ENCODE measurements at places on chromosomes 16 and 17. TPM values are rescaled to one million over a fixed set of nuclear protein-coding genes. Genes with fewer than 3 reads are reported as not detected.

- no peak overlapping the region for H3K4me3 ChIP-seq
- H3K4me1 ChIP-seq = no peaks in the 10 kb centered on the region
- no peaks in the 10 kb centered on the region for H3K36me3 ChIP-seq
- H3K27me3 ChIP-seq = no peaks in the 10 kb centered on the region
- DNase-seq = no peak
These were observed 8.0 kb upstream of the XYLT2 start for GRCh38 chr17:50337956-50338355.

DNA sequence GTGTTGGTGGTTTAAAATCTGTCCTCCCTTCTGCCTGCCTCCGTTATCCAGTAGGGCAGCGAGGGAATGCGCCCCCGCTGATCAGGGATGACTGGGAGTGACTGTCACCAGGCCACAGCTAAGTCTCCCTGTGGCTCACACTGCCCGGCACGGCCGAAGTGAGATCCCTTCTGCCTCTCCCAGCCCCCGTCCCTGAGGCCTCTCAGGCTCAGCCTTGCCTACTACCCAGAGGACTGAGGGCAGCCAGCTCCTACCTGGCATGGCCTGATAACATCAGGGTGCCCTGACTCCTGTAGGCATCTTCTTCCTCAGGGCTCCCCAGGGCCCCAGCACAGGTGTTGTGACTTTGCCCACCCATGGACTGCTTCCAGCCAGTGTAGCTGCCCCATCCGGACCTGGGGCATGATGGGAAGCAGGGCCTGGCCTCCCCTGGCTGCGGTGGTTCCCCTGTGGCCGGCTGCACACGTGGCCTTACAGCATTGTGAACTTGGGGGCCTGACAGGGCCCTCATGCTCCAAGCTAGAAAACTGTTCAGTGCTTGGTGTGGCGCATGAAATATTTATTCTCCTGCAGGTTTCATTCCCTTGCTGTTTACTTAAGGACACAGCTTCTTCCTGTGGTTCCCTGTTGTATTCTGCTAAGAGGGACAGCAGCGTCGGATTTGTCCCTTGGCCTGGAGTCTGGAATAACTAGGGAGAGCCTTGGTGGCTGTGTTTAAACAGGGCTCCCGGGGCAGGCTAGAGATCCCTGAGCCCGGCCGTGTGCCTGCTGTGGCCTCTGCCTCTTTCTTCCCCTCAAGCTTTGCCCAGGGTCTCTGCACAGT lies 30.0 kb downstream of the GINS2 start:
- no peak overlapping the region for H3K27ac ChIP-seq
- DNase-seq = no peak
- H3K27me3 ChIP-seq = no peaks in the 10 kb centered on the region
- peaks cover 98% of the 10 kb centered on the region for H3K36me3 ChIP-seq
- peaks cover 2% of the 10 kb centered on the region for H3K4me1 ChIP-seq
- no peak overlapping the region for H3K4me3 ChIP-seq

DNA sequence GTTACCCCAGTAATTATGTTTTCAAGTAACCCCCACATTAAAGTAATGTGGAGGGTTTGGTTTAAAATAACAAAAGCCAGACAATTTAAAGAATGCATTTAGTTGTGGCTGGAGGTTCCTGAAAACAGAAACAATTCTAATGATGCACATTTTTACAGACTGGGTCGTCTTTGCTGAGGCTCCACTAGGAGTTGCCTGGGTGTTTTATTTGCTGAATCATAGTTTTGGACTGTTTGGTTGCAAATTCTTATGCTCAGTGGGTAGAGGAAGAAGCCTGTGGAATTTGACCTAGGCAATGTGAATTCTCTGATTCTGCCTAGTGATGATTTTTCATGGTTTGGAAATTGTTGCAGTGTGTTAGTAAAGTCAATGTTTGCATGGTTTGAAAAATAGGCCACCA lies 16.3 kb downstream of the SHISA9 start:
- no peak overlapping the region for H3K4me3 ChIP-seq
- H3K27me3 ChIP-seq = no peaks in the 10 kb centered on the region
- no peak for DNase-seq

DNA sequence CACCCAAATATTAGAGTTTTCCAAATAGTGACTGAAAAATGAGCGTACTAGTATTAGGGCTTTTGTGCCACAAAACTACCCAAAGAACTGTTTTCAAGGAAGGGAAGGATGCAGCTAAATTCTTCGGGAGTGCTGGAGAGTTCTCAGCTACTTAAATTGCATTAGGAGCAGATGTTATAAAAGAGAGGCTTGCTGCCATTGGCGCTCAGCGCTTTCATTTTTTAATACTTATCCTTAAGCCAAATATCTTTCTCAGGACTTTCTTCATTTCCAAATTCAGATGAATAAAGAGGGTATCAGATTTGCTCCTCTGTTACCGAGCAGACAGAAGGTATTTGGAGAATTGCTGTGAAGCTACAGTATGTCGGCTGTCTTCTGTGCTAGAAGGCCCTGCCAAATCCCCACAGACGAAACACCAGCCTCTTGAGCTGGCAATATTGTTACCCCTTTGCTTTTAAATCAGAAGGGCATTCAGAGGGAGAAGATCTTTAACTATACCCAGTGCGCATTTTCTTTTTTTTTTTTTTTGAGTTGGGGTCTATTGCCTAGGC lies 47.2 kb upstream of the CLEC18A start:
- no peak overlapping the region for H3K27ac ChIP-seq
- no peak for DNase-seq
- H3K36me3 ChIP-seq = peaks cover 6% of the 10 kb centered on the region
- H3K4me1 ChIP-seq = no peaks in the 10 kb centered on the region
- H3K4me3 ChIP-seq = no peak overlapping the region
- no peaks in the 10 kb centered on the region for H3K27me3 ChIP-seq

DNA sequence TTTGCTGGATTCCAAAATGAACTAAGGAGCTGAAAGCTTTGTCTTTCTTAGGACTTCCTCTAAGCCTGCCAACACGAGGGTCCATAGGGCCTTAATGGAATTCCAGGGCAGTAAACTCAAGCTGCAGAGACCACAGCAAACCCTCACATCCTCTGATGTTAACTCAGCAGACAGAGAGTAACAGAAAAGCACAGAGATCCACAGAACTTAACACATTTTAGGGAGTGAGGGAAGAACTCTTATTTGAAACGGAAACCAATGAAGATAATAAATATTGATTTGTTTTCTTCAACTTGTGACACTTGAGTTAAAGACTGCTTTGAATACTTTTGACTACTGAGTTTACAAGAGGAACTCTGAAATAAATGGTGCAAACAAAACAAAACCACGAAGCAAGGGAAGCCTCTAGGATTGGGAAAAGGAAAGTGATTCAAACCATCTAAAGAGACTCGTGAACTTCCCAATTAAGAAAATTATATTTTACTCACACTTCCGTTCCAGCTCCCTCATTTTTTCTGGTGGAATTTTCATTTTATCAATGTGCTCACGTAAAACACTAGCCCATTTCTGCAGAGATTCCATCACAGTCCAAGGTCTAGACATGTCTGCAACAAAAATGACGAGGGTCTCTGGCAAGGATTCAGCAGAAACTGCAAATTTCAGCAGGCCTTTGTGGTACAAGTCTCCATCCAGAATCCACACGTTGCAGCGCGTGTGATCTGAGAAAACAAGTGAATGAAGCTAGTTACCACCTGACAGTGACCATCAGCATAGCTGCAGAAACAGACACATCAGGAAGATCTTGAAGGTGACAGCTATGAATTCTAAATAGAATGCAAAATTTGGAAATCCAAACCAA lies 9.2 kb downstream of the DYNC1LI2 start:
- H3K27me3 ChIP-seq = no peaks in the 10 kb centered on the region
- DNase-seq = no peak
- no peak overlapping the region for H3K4me3 ChIP-seq
- peaks cover 56% of the 10 kb centered on the region for H3K4me1 ChIP-seq
- peak overlapping the region; percentile 89 for H3K27ac ChIP-seq

DNA sequence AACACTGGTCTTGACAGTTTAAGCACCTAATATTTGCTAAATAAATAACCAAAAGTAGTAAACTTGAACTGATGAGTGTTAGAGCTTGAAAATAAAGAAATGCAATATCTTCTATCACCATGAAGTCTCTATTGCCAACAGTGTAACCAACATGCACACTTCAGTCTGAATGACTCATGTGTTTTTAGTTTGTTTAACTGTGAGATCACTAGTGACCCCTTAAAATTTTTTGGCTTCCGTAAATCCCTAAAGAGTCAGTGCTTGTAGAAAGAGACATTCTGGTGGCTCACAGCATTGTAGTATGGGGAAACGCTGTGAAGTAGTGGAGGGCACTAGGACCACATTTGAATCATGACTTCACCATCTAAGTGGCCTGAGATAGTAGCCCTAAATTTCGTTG lies 341.1 kb downstream of the PMP22 start:
- H3K4me1 ChIP-seq = no peaks in the 10 kb centered on the region
- H3K36me3 ChIP-seq = no peaks in the 10 kb centered on the region
- H3K27me3 ChIP-seq = no peaks in the 10 kb centered on the region
- no peak overlapping the region for H3K4me3 ChIP-seq
- H3K27ac ChIP-seq = no peak overlapping the region
- DNase-seq = no peak

DNA sequence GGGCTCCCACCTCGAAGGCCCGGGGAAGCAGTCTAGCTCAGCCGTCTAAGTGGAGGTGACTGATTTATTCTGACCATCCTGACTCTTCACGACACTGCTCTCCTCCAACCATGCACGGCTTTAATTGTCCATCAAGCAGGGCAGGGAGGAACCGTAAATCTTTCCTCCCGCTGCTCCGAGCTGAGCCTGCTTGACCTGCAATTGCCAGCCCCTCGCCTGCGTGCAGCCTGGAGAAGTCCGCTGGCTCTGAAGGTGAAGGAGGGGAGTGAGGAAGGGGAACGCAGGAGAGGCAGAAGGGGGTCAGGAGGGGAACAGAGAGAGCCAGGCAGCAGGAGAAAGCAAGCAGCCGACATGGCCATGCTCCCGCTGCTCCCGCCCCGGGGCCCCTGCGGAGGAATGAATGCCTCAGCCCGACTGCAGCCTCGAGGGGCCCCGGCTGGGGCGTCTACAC lies 10.1 kb downstream of the RBFOX3 start:
- H3K4me3 ChIP-seq = no peak overlapping the region
- no peaks in the 10 kb centered on the region for H3K4me1 ChIP-seq
- DNase-seq = no peak
- H3K27me3 ChIP-seq = no peaks in the 10 kb centered on the region
- H3K36me3 ChIP-seq = no peaks in the 10 kb centered on the region
- H3K27ac ChIP-seq = no peak overlapping the region

DNA sequence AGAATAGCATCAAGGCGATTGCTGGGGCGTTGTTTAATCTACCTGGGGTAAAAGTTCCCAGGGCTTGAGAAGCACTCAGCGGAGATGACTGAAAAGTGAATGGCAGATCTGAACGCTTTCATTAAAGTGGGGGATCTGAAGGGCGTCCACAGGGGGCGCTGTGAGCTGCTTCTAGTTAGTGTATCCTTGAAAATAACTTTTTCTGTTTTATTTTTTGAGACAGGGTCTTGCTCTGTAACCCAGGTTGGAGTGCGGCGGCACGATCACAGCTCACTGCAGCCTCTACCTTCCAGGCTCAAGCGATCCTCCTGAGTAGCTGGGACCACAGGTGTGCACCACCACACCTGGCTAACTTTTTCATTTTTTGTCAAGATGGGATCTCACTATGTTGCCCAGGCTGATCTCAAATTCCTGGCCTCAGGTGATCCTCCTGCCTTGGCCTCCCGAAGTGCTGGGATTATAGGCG lies 360.4 kb downstream of the SEC14L1 start:
- no peaks in the 10 kb centered on the region for H3K27me3 ChIP-seq
- H3K36me3 ChIP-seq = peaks cover 52% of the 10 kb centered on the region
- H3K4me3 ChIP-seq = no peak overlapping the region
- no peaks in the 10 kb centered on the region for H3K4me1 ChIP-seq
- no peak for DNase-seq

DNA sequence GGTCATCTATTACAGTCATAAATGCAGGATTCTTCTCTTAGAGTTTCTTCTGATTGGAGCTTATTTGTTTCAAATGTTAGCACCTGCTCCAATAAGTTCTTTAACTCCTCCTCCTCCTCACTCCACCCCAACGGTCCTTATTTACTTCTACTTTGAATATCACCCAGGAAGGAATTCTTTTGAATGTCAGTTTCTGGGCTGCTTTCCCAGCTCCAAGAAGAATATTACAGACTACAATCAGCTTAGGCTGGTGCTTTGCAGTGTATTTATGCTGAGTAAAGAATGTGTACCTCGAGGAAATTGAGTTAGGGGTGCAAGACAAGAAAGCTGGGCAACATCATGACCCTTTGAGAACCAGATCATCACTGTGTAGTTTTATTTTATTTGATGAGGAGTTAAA lies 30.8 kb downstream of the MAP3K3 start:
- H3K4me1 ChIP-seq = peaks cover 11% of the 10 kb centered on the region
- DNase-seq = no peak
- H3K36me3 ChIP-seq = peaks cover 22% of the 10 kb centered on the region
- no peak overlapping the region for H3K4me3 ChIP-seq

The TBC1D3E gene
- total RNA-seq = not detected

The MEIOC gene
- not detected for total RNA-seq

The CDRT15 gene
- not detected for total RNA-seq

The AGRP gene
- not detected for total RNA-seq

The ITGAD gene
- total RNA-seq = not detected

The GPR139 gene
- total RNA-seq = not detected

The CALB2 gene
- 3.3 TPM for total RNA-seq
